ENCODE measurements at places on chromosomes 7 and 10.
A peak's percentile ranks its signal among the peaks of the same experiment; 100 is the strongest.

DNA sequence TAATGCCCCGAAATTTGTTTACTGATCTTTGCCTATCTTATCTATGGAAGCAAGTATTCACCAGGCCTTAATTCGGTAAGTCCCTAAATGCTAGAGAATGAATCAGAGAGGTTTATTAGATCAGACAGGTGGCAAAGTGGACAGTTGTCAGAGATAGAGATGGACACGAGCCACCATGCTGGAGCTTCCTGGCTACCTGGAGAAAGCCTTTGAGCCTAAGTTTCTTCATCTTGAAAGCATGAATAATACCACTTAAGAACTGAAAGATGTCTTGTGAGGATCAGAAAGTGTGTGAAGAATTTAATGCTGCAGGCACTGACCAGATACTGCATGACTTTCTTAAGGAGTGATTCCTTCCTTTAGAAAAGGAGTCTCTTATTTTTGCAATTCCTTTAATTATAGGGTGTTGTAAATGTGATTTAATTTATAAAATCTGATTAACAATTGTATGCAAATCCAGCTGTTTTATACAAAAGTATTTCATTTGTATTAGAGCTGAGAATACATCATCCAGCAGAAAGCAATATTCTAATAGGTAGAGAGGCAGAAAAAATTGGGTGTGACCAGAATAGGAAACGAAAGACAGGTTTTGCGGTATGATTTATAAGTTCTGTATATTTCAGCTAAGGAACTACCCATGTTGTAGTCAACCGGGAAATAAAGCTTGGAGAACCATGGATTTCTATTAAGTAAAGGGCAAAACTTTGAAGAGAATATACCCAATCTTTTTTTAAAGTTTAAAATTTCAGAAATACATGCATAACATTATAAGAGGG lies 82.7 kb downstream of the SMURF1 start:
- no peak for DNase-seq

DNA sequence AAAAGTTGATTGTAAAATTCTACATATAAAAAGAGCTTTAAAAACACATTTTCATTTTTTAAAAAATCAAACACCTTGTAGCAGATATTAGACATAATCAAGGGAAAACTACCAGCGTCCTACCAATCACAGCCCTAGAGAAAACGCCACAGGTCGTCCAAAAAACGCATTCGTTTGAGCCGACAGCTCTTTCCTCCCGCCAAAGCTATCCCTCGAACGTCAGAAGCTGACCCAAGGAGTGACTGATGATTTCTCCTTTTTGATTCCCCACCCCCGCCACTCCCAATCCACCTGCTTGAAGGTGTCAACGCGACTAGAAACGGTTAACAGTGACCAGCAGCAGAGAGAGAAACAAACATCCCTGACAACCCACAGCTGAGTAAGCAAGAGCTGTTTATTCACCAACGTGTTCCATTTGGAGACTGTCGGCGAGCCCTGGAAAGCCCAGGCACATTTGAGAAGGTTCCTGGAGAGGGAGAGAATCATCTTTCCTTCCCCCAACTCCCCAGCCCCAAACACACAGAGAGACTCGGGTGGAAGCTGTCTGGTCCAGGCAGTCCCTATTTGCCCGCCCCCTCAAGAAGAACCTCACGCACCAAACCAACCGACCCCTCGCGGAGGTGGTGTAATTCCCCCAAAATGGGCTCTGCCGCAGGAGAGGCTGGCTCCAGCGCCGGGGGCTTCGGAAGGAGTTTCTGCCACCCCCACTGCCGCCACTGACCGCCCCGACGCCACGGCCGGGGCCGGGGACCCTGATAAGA lies 622 bp downstream of the CPEB3 start:
- DNase-seq: peak; percentile 63

DNA sequence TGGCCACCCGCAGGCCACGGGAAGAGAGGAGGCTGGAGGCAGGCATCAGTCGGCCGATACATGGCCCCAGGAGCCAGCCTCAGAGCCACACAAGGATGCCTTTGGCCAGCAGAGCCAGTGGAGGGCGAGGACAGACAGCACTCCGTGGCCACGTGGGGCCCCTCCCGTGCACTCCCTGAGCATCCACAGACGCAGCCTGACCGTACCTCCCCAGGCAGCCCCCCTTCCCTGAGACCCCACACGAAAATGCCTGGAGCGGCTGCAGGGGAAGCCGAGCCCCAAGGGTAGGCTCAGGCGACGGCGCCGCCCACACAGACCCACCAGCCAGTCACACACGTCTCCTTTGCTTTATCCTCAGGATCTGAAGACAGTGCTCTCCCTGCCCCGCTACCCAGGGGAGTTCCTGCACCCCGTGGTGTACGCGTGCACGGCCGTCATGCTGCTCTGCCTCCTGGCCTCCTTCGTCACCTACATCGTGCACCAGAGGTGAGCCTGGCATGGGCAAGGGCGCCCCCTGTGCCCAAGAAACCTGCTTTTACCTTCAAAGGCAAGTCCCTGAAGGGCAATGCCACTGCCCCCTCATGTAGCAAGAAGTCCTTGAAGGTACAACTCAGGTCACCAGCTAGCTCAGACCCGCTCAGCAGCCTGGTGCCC lies 9.0 kb downstream of the ADGRA1 start:
- no peak for DNase-seq

GRCh38 chr7:31646942-31647341 lies 40.1 kb upstream of the PPP1R17 start:
- no peak for DNase-seq

GRCh38 chr10:91378061-91378460 lies 32.1 kb upstream of the HECTD2 start:
- no peak for DNase-seq

DNA sequence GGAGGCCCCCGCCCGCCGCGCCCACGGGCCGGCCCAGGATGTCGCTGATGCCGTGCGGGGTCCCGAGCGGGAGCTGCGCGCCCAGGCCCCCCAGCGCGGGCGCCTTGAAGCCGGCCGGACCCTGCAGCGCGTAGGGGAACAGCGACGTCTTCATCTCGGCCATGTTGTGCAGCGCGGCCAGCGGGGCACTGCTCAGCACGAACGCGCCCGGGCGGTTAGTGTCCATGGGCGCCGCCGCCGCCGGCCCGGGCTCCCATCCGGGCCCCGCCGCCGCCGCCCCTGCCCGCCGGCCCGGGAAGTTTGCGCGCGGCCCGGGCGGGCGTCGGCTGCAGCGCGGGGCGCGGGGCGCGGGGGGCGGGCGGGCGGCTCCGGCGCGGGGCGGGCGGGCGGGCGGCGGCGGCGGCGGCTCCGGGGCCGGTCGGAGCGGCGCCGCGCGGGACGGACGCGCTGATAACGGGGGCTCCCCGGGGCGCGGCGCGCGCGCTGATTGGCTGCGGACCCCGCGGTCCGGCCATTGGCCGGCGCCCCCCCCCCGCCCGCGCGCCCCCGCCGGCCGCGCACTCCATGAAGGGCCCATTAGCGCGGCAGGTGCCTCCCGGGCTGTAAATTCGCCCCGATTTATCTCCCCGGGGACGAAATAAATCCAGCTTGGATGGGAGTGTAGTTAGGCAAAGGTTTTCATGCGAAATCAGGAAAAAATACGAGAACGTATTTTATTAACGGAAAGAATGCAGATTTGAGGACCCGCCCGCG lies at the start of gene NKX6-2:
Gene NKX6-2, minus strand, starts transcription at position 425 of the 753 bp plus-strand sequence. Its CDS starts 199 bp downstream, at position 226.
- DNase-seq: no peak

DNA sequence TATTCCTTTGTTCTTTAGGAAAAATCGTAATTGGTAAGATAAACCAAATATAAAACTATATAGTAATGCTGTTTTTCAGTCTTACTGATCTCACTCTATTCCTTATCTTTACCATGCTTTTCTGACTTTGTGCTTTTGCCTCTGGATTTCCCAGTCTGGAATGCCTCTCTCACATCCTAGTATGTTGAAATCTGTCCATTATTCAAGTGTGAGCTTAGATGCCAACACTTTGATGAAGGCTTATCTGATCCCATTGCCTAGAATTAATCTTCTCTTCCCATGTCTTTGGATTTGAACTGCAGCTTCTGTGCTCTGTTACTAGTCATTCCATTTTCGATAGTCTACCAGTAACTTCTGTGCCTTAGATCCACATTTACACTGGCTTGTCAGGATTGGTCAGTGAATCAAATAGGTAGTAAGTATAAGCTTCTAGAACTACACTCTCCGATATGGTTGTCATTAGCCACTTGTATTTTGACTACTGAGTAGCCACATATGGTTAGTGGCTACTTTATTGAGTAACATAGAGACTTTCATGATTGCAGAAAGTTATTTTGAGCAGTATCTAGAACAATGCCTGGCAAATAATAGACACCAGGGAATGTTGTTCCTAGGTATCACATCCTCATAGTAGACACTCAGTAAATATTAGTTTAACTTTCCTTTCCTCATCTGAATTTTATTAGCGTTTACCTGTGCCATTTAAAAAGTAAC lies 92.9 kb downstream of the BMPR1A start:
- no peak for DNase-seq

All from NCI-H2081 treated with DMSO at 0.1 percent for 48 hours (cell line).